ENCODE measurements at places on chromosomes 2 and 18.
A peak's percentile ranks its signal among the peaks of the same experiment; 100 is the strongest.

DNA sequence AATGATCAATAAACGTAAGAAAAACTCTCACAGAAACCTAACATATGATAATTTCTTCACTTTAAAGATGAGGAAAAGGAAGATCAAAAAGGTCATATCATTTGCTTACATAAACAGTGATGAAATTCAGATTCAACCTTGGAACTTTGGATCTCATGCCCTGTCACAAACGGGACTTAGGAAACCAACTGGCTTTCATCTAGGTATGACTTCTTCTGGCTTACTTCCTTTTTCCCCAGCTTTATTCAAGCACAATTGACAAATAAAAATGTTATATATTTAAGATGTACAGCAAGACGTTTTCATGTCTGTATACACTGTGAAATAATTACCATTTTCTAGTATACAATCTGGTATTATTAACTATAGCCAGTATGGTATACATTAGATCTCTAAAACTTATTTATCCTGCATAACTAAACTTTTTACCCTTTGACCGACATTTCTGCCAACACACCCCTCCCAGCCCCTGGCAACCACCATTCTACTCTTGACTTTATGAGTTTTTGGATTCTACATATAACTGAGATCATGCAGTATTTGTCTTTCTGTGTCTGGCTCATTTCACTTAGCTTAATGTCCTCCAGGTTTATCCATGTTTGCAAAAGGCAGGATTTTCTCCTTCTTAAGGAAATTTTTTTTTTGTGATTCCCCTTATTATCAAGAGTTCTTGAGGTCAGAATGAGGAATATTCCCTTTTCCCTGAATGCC lies 46.0 kb upstream of the COBLL1 start:
- no peak for DNase-seq

GRCh38 chr18:78932281-78932680 lies 47.3 kb upstream of the SALL3 start:
- no peak for DNase-seq

GRCh38 chr2:23587341-23587880 lies 202.4 kb downstream of the KLHL29 start:
- DNase-seq: peak; percentile 47

DNA sequence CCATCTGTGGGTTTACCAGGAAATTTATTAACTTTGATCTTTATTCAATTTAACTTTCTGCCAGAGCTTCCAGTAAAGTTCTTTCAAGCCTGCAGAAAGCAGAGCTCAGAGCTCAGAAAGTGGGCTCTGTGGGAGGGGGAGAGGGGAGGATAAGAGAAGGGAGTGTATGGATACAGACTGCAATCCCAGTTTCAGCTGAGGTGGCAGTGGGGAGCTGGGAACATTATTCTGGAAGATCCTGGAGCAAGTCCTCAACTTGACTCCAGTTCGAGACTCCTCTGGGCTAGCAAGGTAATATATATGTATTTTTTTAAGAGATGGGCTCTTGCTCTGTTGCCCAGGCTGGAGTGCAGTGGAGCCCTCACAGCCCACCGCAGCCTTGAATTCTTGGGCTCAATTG lies 108.9 kb upstream of the NABP1 start:
- no peak for DNase-seq

DNA sequence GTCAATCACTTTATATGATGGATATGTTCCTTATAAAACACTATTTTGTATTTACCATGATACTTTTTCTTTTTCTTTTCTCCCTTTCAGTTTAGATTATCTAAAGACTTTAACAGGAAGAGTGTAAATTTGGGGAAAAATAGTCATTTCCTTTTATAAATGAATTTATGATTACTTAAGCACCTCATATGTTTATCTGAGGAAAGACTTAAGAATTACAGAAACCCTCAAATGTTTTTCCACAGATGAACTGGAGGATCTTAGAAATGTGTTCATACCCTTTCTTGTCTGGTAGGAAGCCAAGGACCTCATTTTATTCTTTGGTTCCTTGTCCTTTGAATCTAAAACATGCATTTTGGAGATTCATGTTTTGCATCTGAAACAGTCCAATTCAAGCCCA lies 36.7 kb downstream of the MAPRE2 start:
- no peak for DNase-seq

DNA sequence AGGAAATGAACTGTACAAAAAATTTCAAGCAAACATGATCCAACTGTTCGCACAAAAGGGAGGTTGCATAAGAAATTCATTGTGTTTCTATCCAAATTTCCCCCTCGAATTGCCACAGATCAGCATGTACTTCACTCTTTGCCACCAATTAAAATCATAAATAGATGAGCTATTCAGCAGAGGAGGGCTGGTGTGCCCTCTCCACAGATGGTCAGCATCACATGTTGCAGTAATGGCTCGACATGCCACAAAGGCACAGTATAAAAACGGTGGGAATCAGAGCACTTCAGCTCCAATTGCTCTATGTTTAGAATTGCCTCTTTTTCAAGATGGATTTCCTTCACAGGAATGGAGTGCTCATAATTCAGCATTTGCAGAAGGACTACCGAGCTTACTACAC lies at the start of gene G6PC2:
Gene G6PC2 (plus strand): TSS at position 289 of the 400 bp plus-strand sequence. CDS start 41 bp downstream, at position 330.
- DNase-seq: no peak

DNA sequence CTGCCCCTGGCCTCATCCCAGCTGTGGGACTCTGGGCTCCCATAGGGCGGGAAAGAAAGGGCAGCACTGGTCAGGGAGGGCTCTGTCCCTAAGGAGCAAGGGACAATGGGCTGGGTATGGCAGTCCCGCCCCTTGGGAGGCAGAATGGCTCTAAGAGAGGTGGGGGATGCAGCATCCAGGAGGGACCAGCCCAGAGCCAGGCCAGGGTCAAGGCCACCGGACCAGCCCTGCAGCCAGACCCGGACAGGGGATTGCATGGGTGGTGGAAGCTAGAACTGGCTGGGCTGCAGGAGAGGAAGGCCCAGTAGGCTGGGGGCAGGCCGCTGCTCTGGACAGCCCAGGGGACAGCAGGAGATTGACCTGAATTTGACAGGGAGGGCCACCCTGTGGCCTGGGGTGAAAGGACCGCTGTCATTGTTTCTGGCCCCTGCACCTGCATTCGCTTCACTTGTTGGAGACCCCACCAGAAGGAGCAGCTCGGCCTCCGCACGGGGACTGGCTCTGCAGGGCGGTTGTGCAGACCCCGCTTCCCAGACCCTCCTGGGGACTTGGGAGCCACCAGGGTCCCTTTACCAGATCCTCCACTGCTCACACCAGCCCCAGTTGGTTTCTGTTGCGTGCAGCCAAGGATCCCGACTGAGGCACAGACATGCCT lies 14.6 kb downstream of the RAMP1 start:
- DNase-seq: no peak

DNA sequence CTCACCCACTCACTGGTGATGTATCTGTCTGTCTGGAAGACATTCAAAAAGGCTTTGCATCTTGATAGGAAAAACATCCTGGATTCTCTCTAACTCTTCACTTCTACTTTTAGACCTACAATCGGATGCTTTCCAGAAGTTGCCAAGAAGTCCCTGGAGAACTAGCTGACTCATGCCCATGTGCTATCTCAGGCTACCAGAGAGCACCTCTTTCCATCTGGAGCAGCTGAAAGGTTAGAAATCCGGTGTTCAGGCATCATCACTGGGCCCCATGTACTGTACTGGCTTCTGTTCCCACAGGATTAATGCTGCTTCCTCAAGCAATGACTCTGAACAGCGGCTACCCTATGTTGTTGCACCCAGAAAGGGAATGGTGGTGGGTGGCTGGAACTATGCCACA lies 259.0 kb downstream of the NBAS start:
- DNase-seq: no peak

- no peak for DNase-seq
These were observed 504.9 kb upstream of the SOX11 start for GRCh38 chr2:5187283-5187682.

DNA sequence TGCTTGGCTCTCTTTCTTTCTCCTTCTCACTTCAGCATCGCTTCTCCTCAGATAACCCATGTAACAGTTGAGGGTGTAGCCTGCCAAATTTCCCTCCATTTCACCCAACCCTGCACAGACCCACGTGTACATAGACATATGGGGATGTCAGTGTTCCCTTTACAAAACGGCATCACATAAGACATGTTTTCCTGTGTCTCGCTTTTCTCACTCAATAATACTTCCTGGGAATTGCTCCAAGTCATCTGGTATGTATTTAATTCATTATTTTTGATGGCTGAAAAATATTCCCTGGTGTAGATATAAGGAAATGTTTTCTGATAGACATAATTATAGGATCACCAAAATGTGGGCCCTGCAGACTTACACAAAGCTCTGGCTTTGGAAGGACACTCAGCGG lies 176.8 kb downstream of the LOXHD1 start:
- no peak for DNase-seq

DNA sequence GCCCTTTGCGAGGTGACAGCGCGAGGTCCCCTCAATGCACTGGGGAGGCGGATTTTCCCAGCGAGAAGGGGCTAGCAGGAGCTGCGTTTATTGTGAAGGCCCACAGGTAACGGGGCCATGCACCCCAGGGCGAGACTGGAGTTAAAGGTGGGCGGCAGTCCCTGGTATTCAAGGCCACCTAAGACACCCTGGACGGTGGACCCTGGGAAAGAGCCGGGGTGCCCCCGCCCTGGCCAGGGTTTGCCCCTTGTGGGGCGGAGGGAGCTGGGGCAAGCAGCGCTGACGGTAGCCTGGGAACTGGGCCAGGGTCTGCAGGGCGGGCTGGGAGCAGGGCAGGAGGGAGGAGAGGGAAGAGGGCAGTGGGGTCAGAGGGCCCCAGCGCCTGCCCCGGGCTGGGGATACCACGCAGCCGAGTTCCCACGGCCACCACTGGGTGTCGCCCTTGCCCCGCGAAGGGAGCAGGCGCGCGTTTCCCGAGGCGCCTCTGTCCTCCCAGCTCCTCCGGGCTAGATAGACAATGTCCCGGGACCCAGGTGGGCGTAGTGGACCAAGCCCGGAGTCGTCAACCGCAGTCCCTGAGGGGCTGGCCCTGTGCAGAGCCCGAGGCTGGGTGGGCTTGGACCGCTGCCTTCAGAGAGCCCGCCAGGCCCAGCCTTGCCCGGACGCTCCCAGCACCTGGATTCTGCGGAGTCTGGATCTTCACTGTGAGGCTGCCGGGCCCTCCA lies 80.2 kb downstream of the SMAD4 start:
- DNase-seq: no peak

DNA sequence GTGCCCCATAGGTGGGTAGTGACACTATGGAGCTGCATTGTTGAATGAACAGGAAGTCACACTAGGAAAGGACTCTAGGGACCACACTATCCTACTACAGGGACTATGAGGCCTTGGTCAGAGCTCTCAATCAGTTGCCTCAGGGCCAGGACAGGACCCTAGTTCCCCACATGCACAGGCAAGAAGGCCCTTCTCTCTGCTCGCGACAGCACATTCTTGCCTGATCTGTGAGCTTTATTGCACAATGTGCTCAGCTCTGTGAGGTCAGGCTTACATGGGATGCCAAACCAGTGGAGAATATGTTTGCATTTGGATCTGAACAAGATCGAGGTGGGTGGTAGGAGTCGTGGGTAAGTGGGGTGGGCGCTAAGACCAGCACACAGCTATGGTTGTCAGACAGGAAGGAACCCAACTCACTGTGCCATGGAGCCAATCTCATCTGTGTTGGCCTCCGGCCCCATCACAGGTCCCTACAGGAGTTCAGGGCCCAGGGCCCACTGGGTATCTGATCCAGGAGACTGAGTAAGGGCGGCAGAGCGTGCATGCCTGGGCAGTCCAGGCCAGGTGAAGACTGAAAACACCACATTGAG lies 8.0 kb downstream of the PCARE start:
- no peak for DNase-seq

- DNase-seq: no peak
These were observed 15.4 kb downstream of the ZNF24 start for GRCh38 chr18:35328868-35329267.

DNA sequence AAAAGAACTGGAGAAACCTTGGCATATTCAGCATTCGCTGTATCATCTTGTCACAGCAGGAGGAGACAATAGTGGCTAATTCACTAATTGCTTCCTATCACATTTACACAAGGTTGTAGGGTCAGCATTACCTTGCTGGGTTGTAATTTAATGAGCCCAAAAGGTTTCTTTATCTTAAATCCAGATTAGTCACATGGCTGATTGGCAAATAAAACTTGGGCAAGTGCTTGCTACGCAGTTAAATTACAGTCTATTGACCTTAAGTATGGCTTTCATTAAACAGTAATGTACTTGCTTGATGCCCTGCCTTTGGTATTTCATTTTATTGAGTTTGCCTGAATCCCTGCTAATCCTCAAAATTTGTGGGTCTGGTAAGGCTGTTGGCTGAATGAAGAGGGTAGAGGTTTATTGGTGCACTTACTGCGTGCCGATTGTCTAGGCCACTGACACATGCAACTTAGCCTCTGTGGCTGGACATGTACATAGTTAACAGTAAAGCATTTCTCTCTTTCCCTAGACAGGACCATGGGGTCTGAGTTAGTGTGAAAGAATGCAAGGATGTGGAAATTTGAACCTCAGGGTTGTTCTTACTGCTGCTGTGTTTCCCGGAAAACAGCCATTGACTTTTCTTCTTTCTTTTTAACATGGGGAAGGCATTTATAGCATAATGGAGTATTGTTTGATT lies 34.3 kb downstream of the FMNL2 start:
- no peak for DNase-seq

DNA sequence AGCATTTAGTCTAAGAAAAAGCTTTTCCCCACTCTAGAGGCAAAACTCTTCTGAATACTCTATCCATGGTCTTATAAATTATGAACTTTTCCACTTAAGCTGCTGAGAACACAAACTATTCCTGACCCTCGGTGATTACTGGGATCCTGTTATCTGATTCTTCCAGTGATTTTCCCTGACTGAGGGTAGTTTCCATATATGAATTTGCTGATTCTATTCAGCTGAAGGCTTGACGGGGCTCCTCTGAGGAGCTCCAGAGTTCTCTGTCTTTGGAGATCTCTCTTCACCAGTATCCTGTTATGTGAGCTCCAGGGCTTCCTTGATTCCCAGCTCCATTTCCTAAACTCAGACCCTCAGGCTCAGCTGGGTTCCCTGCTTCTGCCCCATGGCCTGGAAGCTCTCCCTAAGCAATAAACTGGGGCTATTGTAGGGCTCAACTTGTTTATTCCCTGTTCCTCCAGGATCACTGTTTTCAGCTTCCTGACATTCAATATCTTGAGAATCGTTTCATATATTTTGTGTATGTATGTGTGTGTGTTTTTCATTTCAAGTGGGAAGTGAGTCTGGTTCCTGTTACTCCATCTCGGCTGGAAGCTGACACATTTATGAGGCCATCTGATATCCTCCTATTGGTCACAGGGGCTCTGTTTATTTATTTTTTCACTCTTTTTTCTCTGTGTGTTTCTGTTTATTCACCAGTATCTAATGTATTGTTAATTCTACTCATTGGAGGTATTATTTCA lies 78.2 kb downstream of the ARHGAP28 start:
- DNase-seq: no peak

DNA sequence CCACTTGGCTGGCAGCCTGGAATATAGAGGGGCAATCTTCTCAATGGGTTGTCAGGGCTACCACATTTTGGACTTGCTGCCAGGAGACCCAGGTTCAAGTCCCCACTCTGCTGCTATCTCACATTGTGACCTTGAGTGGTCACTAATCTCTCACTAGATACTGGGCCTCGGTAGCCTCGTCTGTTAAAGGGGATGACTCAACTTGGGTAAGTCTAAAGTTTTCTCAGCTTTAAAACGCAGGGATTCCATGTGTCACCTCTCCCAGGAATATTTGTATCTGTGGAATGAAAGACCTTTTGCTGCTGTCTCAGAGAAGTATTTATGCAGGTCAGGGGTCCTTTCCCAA lies 86.3 kb downstream of the SEMA4F start:
- DNase-seq: no peak

- DNase-seq: no peak
These were observed 30.8 kb upstream of the TNFAIP6 start for GRCh38 chr2:151326554-151326953.

GRCh38 chr2:232658217-232658785 lies 24.9 kb downstream of the EFHD1 start:
- no peak for DNase-seq

GRCh38 chr2:79723830-79724229 lies 211.0 kb downstream of the CTNNA2 start:
- no peak for DNase-seq

All from SW480 (cell line).